ENCODE measurements at places on chromosomes 6 and 20.

GRCh38 chr6:28340310-28341095 lies 4.6 kb upstream of the ZSCAN31 start:
- no peak for DNase-seq

- DNase-seq = no peak
These were observed 26.0 kb upstream of the CDK19 start for GRCh38 chr6:110841266-110841665.

DNA sequence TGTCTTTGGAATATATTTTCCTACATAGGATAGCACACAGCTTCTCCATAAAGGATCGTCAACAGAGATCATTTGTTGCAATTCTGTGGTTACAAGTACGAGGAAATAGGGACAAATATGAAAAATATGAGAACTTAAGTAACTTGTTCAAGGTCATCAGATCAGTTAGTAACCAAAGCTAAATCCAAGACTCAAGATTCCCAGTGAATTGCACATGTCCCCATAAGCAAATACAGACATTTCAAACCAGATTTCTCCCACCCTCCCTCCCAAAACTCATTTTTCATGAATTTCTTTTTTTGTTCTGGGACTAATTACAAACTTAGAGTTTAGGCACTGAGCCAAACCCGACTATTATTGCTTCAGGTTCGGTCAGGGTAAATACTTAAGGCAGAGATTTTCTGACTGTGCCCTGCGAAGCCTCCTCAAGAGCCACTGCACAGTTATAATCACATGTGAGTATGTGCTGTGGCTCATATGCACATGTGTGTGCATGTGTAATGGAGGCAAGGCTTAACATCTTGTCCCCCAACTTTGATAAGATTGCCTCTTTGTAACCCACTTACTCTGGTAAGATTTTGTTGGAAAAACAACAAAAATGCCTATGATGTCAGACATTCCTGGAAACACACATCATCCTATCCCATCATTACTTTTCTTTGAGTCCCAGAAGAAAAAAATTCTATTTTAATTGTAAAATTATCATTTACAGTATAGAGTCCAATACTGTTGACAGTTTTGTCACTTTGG lies 216.2 kb downstream of the CD83 start:
- DNase-seq = no peak

DNA sequence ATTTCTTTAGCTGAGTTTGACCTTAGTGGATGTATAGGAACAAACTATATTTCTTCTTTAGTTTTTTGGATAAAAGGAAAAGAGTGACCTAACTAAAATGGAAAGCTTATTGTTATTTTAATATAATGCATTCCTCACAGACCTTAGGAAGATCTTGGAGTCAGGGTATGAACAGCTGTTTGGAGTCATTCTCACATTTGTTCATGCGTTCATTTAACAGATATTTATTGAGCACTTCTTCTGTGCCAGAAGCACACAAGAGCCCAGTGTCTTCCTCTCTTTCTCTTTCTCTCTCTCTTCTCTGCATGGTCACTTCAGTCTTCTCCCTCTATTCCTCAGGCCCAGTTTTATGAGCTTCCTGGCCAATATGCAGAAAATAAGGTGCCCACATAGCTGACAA lies 744.0 kb upstream of the MAP3K7 start:
- no peak for DNase-seq

DNA sequence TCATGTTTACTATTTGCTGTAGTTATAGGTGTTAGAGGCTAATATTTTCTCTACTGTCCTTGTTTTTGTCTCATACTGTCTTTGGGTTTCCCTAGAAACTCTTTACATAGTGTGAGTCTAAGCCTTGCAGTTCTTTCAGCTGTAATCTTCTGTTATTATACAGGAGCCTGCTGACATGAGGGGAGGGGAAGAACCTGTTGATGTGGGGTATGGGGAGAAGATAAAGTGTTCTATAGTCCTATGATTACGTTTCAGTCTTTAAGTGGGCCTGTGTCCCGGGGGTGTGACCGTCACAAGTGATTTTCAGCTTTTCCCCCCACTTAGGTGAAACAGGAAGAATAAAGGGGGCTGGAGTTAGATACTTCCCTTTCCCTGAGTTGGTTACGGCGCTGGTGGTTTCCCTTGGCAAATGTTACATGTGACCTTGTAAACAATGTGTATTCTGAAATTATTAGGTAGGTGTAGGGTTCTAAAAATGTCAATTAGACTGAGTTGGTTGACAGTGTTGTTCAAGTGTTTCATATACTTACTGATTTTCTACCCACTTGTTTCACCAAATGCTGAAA lies 41.3 kb downstream of the REV3L start:
- DNase-seq = no peak

DNA sequence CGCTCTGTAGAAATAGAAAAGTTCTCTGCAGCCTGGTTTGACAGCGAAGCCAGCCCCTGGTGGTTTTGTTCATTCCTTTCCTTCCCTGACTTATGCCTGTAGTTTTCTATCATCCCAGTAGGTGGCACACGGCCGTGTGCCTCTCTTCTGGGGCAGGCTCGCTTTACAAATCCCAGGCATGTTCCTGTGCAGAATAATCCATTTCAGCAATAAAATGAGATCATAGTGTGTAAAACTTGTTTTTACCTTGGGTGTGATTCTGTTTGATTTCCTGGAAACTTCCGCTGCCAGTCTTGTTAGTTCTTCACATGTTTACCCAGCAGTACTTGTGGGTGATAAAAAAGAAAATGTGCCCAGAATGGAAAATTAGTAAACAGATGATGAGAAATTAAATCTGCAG lies 7.4 kb upstream of the INSM1 start:
- DNase-seq = no peak

DNA sequence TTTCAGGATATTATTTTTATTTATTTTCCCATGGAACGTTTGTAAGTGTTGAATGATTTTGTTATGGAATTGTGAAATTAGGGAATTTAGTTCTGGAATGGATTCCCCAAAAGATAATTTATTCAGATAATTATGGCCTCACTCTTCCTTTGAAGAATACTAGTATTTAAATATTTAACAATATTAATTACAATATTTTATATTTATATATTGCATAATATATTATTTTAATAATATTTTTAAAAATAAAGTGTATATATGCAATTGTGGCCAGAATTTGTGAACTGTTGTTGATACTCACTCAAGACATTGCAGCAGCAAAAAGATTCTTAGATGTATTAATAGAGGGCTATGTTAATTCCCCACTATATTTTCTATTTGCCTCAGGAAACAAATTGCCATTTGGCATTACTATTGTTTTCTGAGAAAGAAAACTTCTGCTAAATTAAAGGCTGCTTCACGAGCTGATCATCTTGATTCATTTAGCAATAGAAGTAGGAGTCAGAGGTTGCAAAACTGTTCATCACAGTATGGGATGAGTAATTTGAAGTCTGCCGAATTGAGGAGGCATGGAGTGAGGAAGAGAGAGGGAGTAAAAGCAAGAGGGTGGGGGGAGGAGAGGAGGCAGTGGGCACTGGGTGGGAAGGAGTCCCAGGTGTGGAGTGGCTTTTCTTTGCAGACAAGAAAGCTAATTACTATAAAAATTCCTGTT lies 729.2 kb downstream of the DHX35 start:
- DNase-seq = no peak

DNA sequence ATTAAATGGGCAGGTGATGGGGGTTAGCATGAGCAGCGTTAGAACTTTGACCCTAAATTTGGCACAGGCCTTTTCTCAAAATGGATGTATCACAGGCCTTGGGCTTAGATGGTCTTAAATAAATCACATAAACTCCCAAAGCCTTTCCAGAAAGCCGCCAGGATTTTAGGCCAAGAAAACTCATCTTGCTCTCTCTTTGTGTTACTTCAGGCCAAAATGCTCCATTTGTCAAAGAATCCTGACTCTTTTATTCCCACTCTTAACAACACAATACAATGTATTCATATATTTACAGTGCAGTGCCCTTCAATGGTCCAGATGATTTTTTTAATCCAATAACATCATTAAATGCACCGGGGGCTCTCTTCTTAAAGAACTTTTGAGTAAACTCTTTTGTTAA lies 5.9 kb upstream of the TCP11 start:
- no peak for DNase-seq

DNA sequence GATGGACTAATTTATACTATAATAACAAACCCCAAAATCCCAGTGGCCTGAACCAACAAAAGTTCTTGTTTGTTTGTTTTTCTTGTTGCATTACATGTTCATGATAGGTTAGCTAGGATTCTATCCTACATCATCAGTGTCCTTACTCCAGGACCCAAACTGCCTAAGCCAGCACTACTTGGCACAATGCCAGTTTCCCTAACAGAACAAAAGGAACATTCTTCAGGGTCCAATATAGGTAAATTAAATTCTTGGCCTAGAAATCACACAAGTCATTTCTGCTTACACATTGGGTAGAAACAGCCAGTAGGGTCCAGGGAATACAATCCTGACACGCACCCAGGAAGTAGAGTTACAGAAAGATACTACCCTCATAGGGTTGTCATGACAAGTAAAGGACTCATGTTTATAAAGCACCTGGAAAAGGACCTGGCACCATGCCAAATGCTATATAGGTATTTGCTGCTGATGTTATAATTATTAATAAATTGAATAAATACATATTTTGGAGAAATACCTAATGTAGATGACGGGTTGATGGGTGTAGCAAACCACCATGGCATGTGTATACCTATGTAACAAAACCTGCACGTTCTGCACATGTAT lies 38.8 kb downstream of the RCAN2 start:
- no peak for DNase-seq

- DNase-seq = no peak
These were observed 121.2 kb downstream of the SULF2 start for GRCh38 chr20:47664068-47664437.

- no peak for DNase-seq
These were observed 424.2 kb upstream of the SLC35B3 start for GRCh38 chr6:8859501-8859900.

- DNase-seq = peak; percentile 28
These were observed 21.1 kb upstream of the NOTCH4 start for GRCh38 chr6:32244946-32245398.

DNA sequence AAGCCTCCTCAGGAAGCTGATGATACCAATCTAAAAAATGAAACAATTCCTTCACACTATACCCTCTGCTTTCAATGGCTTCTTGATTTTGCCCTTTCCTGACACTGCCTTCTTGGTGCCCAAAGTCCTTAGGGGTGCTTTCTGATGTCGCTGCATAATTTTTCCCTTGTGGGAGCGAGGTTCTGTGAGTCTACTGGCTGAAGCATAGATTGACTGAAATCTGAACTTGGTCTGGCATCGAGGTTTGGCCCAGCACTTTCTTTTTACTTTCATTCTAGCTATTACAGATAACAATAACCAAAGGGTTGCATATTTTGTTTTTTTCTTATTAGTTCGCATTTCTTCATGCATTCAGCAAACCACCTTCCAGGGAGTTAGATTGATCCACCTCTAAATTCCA lies 65.8 kb downstream of the E2F3 start:
- DNase-seq = no peak

DNA sequence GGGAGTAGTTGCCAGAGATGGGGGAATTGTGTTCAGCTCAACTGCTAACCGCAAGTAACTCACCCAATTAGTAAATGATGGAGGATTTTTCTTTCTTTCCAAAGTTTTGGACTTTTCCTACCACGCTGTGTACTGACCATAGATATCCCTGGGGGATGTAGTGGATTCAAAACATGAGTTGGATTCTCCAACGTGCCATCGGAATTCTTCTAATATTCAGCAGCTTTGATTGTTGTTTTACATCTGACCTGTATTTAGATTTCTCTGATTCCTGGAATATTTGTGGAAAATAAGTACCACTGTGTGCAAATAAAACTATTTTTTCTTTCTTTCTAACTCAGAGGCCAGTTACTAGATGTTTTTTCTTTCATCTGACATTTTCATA lies 1.1 kb downstream of the CCDC170 start:
- DNase-seq = no peak

DNA sequence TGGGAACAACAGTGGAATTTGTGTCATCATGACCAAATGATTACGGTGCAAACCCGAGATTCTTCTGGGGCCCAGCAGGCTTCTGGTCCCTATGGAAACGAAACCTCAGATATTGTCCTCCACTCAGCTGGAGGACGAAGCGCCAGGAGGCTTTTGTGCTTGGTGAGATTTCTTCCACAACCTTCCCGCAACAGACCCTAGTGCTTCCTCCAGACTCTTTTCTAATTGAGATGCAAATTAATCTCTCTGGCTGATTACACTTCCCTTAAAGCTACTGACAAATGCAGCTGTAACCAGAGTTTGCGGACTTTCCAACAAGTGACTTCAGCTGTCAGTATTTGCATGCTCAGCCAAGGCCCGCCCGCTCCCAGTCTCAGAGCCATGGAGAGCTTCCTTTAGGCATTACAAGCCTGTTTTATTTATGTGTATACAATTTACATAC lies 96.0 kb downstream of the INSM1 start:
- no peak for DNase-seq

DNA sequence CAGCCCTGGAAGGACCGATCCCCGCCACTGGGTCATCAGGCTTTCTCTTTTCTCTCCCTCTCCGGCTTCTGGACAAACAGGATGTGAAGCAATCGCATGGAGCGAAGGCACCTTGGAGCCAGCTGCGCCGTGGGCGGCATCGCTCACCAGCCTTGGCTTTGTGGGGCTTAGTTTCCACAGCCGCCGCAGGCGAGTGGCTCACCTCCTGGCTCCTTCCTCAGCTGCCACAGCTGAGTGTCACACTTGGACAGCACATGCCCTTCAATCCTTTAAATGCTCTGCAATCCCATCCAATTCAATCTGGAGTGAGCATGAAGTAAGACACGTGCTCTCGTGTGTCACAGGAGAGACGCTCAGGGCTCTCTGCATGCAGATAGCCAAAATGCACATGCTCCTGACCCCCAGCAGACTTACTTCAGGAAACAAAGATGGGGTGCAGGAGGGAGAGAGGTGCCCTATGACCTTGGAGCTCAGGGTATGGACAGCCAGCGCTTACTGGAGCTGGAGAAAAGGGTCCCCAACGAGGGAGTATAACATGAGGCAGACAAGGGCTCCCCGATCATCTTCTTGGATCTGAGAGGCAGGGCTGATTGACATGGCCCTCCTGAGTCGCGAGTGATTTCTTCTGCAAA lies 70.9 kb downstream of the BMP7 start:
- DNase-seq = no peak

DNA sequence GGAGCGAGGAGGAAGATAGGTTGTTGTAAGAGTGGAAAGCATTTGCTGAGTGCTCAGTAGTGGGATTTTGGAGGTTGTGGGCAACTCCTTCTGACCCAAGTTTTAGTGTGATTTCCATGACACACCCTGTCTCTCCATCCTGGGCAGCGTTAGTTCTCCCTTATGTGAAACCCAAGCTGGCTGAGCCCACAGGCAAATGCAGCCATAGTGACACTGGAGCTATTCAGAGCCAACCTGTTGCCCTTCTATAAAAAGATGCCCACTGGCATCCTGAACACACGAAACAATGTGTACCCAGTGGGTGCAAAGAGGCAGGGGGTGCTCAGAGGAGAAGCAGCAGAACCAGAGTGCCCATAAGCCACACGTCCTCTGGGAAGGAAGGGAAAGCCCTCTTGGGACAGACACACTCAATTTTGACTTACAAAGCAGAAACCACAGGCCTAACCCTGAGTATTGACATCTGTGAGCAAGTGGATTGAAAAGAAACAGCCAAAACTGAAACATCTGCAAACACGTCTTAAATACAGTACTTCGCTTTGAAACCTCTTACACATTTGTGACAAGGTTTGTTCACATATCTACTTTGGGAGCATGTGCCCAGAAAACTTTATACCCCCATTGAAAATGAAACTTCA lies 54.6 kb downstream of the BPIFB1 start:
- no peak for DNase-seq
